GM23248 (cell line): ENCODE measurements at places on chromosomes 1 and 21.

GRCh38 chr1:48033495-48034045 lies 36.4 kb upstream of the TRABD2B start:
- no peak for DNase-seq

GRCh38 chr1:218585511-218586184 lies 240.5 kb downstream of the TGFB2 start:
- DNase-seq, result peak; percentile 70

DNA sequence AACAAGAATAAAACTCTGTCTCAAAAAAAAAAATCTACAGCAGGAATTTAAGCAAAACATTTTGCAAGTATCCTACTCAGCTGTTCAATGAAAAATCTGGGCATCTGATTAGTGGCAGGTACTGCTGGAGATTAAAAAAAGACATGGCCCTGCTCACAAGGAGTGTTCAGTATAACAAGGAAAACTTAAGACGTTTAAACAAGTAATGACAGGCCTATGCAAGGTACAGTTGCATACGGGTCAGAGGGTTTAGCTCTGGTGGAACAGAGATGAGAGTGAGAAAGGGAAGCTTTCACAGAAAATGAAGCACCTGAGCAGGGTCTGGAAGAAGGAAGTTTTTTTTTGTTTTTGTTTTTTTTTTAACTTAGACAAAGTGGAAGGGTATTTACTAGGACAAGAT lies 23.0 kb downstream of the SNRNP40 start:
- no peak for DNase-seq

- no peak for DNase-seq
These were observed 52.0 kb upstream of the KCNK1 start for GRCh38 chr1:233561708-233562426.

DNA sequence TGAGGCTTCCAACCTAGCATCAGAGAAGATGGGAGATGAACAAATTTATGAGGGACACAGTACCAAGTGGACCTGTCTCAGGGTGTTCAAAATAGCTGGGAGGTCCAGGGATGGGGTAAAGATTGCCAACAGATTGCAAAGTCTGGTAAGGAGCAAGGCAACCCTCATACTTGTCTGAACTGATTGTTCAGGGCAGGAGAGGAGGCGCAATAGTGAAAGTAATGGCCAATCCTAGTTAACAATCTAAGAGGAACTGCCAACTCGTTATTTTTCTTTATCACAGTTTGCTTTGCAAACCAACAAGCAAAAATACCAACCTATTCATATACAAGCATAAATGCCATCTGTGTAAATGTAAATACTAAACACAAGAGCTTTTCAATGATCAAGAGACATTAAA lies 78.4 kb upstream of the S1PR1 start:
- no peak for DNase-seq

GRCh38 chr21:46600978-46601377 lies 3.9 kb downstream of the S100B start:
- no peak for DNase-seq

GRCh38 chr1:37480125-37480466 lies 5.7 kb downstream of the ZC3H12A start:
- no peak for DNase-seq

DNA sequence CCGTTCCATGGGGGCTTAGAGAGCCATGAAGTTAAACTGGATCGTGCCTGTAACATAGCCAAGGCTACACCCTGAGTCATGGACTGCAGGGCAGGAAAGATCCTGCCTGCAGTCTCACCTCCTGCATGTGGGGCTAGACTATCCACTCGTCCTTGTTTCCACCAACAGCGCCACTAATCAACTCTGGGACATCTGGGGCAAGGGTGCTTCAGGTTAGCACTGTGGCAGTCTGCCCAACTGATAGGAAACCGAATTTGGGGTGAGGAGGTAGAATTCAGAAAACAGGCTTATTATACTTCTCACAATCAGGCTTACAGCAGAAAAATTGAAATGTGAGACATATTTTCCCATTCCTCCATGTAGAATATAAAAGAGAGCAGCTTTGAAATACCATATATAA lies 85.2 kb upstream of the ADAM30 start:
- DNase-seq, result no peak

- peak; percentile 73 for DNase-seq
These were observed 127.1 kb downstream of the C1orf21 start for GRCh38 chr1:184513966-184514365.

DNA sequence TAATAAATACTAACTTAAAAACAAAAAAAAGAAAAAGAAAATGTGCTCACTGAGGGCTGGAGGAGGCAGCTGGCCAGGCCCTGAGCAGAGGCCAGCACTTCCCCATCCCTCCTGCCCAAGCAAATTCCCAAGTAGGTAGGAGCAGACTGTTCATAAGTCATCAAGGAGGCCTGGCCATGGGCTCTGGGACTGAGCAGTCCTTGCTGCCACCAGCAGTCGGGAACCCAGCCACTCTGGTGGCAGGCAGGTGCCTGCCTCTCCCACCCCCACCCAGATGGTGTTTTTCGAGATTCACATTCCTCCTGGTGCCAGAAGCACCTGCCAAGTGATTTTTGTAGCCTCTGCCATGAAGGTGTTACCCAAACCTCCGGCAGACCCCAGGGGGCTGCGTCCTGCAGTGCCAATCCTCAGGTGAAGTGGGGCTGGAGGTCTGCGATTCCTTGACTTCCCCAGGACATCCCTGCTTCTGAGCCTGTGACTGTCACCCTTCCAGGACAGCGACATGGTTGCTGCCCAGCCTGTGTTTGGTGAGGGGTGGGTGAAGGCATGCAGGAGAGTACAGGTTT lies 204.2 kb upstream of the TMEM51 start:
- DNase-seq, result no peak
